A172 (cell line): ENCODE measurements at places on chromosomes 11 and 22. TPM values are rescaled to one million over a fixed set of nuclear protein-coding genes. Genes with fewer than 3 reads are reported as not detected.

Gene CNGA4
- 0.17 TPM in 1 of 2 replicates, not detected in the other for total RNA-seq

Gene KDM4D
- 0.26 and 1.3 TPM in 2 replicates for total RNA-seq

Gene OR2AG1
- total RNA-seq, result not detected in 2 replicates

Gene OR8D1
- total RNA-seq, result not detected in 2 replicates

Gene AQP11
- total RNA-seq, result 5.8 and 8.4 TPM in 2 replicates

- peak; percentile 35 for DNase-seq
Observed at GRCh38 chr11:94895971-94896370, 77.4 kb downstream of the CWC15 start.

- no peak for DNase-seq
Observed at GRCh38 chr11:122578171-122578825, 77.2 kb upstream of the UBASH3B start.

GRCh38 chr11:5891216-5891800 is 1.7 kb upstream of the OR52E5 start:
- peak; percentile 8 for DNase-seq

DNA sequence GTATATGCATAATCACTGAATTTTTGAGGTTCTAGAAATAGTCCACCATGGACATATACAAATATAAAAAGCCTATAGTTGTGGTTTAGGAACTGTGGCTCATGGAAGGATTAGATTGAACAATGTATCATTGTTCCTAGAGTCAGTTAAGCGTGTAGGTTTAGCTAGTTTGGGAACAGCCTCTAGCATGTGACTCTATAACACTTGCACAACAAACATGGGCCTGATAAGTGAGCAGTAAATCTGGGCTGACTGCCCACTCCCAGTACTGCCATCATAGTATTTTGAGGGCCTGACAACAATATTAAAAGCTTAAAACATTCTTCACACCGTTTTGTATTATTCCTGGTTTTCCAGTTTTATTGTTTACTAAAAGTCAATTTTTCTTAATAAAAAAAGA is 47.0 kb downstream of the YAP1 start:
- peak; percentile 31 for DNase-seq

DNA sequence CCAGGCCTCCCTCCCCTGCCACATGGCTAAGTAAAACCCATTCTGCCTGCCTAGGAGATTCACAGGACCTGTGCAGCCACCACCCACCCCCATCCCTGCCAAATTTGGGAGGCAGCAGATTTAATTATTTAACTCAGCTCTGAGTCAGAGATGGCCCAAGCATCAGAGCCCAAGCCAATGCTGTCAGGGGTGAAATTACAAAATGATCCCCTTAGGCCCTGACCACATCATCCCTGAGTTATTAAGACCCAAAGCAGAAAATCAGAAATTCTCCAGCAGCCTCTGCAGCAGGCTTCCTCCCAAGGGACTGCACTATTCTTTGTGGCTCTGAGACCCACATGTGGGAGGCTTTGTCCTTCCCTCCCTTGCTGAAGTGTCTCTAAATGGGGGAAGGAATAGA is 52.8 kb upstream of the RRAS2 start:
- DNase-seq, result peak; percentile 57

DNA sequence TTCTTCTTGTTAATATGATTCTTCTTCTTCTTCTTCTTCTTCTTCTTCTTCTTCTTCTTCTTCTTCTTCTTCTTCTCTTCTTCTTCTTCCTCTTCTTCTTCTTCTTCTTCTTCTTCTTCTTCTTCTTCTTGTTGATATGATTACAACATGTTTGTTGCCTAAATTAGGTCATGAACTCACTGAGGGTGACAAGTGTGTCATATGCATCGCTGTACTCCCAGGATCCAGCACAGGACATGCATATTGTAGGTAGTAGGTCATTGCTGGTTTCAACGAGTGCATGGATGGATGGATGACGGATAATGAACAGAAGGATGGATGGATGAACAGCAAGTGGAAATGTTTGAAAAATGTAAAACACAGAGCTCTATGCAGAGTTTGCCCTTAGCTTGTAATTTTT is 14.9 kb upstream of the PVALB start:
- DNase-seq, result no peak

GRCh38 chr11:15927196-15927863 is 429.0 kb downstream of the SOX6 start:
- DNase-seq, result no peak

- no peak for DNase-seq
Observed at GRCh38 chr11:120863359-120863758, 160.5 kb upstream of the TBCEL start.

DNA sequence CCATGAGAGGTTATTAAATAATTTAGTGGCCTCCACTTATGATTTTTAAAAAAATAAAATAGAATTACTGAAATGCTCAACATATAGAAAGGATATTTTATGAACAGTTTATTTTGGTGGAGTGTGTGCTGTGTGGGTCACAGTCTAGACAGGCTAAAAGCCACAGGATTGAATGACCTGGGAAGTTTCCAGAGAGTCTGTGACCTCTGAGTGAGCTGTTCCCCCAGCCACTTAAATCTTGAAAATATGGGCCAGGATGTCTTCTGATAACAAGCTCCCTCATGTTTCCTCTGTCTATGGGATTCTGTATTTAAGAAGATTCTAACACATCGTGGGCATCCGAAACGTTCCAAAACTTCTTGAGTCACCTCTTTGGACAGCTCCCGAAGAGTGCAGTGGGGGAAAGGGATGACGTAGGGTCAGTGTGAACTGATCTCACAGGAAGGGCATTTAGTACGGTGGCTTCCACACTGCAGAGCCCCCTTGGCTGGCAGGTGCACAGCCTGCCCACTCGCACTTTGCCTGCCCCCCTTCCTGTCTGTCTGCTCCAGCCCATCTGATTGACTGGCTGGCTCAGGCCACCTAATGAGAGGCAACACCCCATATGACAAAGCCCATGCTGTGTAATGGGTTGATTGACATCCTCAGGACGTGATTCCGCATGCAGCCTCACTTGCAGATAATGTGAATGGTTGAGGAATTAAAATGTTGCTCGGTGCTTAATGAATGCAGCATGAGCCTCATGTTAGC is 97.4 kb downstream of the NTM start:
- DNase-seq, result no peak

DNA sequence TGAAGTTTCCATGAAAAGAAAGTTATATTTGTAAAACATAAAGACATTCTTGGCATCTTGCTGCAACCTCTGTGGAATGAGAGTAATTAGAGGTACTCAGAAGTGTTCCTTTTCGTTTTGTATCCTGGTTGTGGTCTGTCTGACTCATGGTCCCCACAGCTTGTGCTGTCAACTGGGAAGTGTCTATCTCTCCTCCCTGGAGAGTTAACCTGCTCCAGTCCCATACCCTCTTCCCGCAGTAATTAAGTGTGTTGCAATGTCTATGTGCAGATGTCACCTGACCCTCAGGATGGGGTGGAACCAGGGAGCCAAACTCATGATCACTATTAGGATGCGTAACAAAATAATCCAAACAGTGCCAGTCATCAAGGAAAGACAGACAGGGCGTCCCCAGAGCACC is 23.0 kb upstream of the ZDHHC13 start:
- DNase-seq, result peak; percentile 82

GRCh38 chr11:64677441-64678023 is 45.5 kb downstream of the NRXN2 start:
- DNase-seq, result no peak

- no peak for DNase-seq
Observed at GRCh38 chr11:65563601-65564000, 5.4 kb upstream of the LTBP3 start.
